ENCODE measurements at places on chromosomes 2 and 18.

DNA sequence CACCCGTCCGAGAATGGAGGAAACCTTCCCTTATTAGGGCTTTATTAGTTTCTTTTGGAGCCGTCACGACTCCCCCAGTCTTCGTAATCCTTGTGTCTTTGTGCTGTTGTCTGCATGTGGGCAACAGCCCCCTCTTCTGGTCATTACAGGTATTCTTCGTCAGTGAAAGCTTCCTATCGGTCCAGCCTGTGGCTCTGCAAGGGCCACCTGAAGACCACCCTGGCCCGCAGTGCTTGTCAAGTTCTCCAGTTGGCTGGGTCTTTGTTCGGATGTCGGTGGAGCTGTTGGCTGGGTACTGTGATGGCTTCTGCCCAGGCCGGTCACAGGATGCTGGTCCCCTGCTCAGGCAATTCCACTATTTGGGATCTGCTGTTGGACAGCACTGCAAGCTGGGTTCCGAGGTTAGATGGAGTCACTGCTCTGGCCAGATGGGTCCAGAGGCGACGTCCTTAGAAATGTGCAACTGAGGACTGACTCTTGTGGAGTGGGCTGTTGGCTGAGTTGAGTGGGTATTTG, 19.2 kb downstream of the E2F6 start:
- DNase-seq: peak; percentile 33

DNA sequence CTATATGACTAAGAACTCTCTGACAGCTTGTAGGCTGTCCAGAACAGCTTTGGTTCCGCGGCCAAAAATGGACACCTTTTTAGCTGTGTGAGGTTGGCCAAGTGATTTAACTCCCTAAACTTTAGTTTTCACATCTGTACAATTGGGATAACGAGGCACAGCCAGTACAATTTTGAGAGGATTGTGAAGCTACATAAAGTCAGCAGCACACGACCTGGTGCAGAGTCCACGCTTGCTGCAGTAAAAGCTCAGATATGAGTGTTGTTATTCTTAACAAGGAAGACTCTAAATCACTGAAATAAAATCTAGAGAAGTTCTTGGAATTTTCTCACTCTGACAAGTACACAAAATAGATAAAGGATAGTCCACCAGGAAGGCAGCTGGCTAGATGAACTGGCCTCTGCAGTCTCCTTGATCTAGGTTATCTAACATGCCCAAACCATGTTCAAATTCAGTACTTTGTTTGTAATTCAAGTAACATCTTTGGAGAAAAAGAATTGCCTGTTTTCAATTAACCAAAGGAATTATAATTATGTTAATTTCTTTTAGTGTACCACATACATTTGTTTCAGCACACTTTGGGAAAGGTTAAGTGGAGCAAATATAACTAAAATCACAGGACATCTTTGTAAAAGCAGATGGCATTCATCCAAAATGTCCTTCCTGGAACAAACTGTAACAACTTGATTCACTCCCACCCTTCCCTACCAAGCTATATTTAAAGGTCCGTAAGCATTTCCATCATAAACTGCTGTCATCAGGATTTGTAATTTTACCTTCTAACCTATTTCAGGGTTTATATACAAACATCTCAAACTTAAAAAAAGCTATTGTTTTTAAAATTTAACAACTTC, 201.7 kb upstream of the STK17B start:
- DNase-seq: no peak

GRCh38 chr2:231331533-231331932, 64.0 kb upstream of the B3GNT7 start:
- DNase-seq: no peak

- DNase-seq: no peak
Observed at GRCh38 chr2:96842600-96842999, 1.2 kb downstream of the ANKRD23 start.

DNA sequence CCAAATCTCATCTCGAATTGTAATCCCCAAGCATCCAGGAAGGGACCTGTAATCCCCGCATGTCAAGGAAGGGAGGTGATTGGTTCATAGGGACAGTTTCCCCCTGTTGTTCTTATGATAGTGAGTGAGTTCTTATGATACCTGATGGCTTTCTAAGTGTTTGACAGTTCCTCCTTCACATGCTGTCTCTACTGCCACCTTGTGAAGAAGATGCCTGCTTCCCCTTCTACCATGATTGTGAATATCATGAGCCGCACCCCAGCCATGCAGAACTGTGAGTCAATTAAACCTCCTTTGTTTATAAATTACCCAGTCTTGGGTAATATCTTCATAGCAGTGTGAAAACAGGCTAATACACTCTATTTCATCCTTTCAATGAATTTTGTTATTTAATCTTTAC, 446.7 kb downstream of the RNF144A start:
- DNase-seq: no peak

- no peak for DNase-seq
Observed at GRCh38 chr2:74625658-74626425, 22.3 kb downstream of the M1AP start.

GRCh38 chr2:85984788-85985187, 96.0 kb upstream of the ST3GAL5 start:
- DNase-seq: no peak

DNA sequence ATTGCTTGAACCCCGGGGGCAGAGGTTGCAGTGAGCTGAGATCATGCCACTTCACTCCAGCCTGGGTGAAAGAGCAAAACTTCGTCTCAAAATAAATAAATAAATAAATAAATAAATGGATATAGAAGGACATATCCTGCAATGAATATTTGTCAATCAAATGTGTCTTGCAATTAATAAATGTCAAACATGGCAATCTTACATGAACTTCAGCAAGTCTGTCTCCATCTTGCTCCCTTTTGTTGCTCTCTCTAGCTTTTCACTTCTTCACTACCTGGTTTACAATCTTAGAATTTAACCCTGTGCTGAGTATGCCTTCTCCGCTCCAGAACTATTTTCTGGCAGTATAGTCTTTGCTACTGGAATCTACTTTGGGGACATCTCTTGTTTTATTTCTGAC, 3.3 kb upstream of the YES1 start:
- DNase-seq: no peak

GRCh38 chr18:42131930-42132244, 176.9 kb downstream of the PIK3C3 start:
- no peak for DNase-seq

DNA sequence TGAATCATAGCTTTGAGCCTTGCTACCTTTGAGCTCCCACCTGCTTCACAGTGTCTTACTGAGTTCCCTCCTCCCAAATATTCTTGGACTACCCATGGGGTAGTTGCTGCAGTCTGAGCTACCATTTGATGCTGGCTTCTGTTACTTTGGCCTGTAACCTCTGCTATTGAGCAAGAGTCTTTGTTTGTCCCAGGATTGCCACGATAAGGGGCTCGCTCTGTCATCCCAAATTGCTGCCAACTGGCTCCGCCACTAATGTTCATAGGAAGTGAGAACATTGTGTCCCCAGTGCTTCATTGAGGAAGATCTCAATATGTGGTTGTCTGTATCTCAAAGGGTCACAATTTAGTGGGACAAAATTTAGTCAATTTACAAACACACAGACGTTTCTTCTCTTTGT, 103.8 kb downstream of the TRIM43 start:
- no peak for DNase-seq

GRCh38 chr2:29520001-29520400, 401.4 kb downstream of the ALK start:
- no peak for DNase-seq

DNA sequence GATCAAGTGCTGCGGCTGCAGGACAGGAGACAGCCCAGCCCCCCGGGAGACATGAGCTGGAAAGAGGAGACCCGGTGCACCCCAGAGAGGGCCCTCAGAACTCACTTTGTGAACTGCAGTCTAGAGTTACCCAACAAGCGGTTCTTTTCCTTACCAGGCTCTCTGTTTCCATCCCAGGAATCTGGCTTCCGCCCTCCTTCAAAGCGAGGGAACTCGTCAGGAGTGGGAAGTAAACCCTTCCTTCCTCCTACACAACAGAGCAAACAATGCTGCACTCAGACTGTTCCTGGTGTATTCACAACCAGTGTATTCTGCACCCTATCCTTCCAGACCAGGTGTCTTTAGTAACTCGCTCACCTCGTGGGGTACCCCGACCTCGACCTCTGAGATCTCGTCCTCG, 8.0 kb downstream of the SFT2D3 start:
- DNase-seq: no peak

GRCh38 chr2:233674995-233675394, 3.3 kb downstream of the UGT1A9 start:
- DNase-seq: no peak

DNA sequence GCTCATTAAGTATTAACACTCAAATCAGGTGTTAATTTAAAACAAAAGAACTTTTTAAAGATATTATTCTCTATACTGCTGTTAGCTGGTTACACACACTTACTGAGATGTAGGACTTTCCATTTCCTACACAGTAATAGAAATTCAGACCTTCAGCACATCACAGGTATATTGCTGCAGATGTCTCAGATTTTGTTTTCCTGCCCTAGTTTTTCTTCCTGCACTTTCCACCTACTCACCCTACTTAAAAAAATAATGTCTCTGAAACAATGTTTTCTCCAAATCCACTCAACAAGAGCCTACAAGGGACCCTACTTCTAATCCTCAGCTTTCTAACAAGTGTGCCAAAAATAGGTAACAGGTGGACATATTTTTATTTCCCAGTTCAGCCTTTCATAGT, 43.9 kb downstream of the DYM start:
- DNase-seq: no peak
